Activated CD4-positive, alpha-beta memory T cell treated with anti-CD3 and anti-CD28 coated beads, Interleukin-2, amount 10 ng/mL, durations not matched to agents 7 days and 5 days (primary cell): ENCODE measurements at places on chromosomes 1 and 21.

GRCh38 chr1:115286431-115287205 lies 51.4 kb downstream of the NGF start:
- DNase-seq: no peak

DNA sequence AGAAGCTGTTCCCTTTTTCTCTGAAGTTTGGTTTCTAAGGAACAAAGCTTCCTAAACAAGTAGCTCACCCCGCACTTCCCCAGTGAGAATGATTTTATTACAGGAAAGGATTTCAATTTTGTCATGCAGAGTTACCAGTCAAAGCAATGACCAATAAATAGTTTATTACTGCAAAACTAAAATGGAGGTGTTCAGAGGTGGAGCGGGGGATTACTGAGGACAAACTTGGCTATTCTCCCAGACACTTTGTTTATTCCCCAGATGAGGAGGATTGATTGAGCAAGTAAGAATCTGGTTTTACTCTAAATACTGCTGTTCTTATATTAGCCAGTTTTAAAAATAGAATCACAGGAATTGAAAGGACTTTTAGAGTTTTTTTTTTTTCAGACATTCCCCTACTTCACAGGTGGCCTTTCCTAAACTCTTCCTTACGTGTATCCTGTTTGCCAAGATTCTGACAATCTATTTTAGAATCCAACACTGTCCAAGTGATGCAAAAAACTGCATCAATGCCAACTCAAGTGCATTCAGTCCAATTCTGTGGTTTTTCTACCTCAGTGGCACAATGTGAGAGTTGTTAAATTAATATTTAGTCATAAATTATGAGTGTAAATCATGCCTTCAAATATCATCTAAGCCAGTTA lies 136.1 kb downstream of the TNFSF18 start:
- DNase-seq: no peak

GRCh38 chr1:85179522-85179921 lies 21.3 kb downstream of the SYDE2 start:
- no peak for DNase-seq

DNA sequence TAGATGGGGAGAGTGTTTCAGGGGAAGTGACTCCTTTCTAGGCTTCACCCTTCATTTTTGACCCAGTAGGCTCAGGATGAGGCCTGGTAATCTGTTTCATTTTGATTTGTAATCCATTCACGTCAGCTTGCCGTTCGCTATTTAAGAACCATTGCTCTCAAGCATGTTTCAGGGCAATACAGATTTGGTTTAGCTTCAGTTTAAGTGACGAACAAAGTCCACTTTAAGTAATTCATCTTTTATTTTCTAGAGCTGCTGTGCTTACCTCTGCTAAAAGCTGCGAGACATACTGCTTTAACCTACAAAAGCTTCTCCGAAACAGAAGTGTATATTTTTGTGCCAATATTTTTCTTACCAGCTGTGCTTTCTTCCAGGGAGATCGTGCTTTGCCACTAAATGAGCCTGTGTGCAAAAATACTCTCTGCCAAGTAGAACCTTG lies 8.9 kb upstream of the FMO3 start:
- DNase-seq: no peak

- no peak for DNase-seq
Observed at GRCh38 chr1:6328091-6328490, 65.5 kb downstream of the ACOT7 start.

GRCh38 chr1:151583796-151584195 lies 28.1 kb upstream of the SNX27 start:
- DNase-seq: no peak

GRCh38 chr1:226763905-226764264 lies 24.8 kb upstream of the ITPKB start:
- DNase-seq: no peak

DNA sequence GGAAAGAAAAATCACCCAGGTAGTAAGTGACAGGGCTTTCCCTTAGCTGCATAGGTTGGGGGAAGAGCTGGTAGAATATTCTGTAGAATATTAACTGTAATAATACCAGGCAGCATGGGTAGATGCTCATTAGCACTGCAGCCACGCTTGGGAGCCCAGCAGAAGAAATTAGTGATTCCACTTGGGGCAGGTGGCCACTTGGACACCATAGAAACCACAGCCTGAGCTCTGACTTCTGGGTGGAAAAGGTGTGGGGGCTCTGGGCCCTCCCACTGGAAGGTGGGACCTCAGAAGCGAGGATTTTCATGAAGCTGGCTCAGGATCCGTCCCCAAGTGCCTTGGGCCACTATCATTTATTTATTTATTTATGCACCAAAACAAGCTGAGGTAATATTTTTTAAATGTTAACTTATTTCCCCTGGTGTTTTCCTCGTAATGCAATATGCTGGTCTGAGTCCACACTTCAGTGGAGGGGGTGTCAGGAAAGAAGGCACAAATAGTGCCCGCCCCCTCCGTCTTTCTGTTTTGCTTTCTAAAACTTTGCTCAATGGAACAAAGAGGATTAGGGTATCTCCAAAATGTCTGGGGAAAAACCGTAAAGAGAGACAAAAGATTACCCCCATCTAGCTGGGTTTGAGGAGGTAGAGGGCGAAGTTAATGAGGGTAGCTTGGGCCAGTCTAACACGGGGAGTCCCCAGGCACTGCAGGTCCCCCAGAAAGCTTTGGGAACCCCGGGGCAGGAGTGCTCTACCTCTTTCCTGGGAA lies 75.2 kb upstream of the GADD45A start:
- DNase-seq: no peak

GRCh38 chr1:185808631-185809030 lies 74.4 kb downstream of the HMCN1 start:
- DNase-seq: no peak

DNA sequence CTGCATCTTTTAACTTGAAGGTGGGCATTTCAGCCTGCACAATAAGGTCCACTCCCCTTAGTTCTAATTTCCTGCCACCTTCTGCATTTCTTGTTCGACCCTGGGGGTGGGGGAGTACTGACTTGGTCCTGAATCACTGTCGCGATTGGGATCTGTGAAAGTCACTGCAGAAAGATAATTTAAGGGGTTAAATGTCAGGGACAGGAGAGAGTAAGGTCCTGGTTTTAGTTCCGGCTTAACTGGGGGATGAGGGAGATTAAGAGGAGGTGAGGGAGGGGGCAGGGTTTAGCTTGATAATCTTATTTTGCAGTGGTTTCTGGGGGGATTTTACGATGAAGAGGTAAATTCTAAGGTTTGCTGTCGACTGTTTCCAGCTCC lies 128.1 kb downstream of the MRPS6 start:
- DNase-seq: no peak

DNA sequence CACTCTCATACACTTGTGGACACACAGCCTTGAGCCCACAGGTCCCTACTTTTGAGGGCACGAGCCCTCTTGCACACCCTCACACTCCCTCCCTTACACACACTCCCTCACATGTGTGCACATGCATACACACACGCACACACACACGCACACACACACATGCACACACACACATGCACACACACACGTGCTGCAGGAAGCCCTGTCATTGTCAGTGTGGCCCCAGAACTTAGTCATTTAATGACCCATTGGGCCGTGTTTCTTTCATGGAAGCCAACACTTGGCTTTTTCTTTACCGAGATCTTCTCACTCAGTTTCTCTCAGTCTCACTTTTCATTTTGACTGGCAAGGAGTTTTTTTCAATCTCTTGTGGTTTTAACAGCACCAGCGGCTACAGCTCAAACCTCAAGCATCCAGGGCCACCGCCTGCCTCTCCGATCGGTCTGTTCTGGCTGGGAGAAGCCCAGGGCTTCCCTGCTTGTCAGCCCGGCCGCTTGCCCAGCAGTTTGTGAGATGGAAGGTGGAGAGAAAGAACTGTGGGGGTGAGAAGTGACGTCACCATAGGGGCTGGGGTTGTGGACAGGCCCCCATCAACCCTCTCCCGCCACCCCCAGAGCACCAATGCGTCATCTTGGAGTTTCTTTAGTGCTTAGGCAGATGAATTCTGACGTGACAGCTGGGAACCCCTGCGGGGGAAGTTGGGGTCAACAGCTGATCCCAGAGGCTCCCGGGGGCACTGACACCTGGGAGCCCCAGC lies 15.8 kb upstream of the TNFRSF8 start:
- peak; percentile 80 for DNase-seq

DNA sequence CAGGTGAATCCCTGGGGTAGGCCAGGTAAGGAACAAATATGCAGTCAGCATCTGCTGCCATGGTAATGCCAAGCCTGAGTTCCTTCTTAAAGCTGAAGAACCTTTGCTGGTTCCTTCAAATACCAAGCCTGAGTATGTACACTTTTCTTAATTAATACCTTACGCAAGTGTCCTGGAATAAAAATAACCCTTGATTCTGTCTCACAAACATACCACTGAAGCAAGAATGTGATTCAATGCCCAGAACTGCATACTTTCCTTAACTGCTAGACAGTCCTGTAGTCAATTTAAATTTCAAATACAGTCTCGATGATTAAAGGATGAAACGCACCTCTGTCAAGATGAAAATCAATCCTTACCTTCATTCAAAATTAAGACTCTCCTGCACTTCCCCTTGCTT lies 634.0 kb upstream of the CHRM3 start:
- no peak for DNase-seq

- DNase-seq: no peak
Observed at GRCh38 chr1:28037946-28038345, 50.5 kb downstream of the EYA3 start.

DNA sequence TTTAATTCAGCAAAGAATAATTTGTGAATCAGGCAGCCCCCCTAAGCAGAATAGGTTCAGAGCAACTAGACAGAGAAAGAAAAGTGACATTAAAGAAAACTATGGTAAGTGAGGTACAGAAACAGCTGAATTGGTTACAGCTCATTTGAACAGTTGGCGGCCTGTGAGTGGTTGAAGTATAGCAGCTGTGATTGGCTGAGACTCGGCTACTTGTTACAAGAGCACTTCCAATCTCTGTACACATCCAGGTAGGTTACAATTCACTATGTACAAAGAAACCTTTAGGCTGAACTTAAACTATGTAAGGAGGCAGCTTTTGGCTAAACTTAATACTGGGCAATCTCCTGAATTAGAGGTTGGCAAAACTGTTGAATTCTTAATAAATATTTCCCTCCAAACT lies 171.1 kb upstream of the LHX8 start:
- DNase-seq: no peak

DNA sequence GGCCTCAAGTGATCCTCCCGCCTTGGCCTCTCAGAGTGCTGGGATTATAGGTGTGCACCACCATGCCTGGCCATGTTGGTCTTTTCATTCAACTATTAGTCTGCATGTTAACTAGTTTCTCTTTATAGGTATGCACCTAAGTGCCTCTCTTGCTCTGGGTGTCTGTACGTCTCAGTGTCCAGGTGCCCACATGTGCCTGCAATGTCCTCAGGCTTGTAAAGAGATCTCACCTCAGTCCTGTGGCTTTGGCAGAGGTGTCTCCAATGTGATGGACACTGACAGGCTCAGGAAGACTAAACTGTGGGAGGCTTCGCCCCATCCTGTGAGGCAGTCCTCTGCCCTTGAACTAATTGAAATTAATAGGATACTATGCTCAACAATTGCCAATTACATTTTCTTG lies 526.3 kb downstream of the PTPRU start:
- DNase-seq: no peak

GRCh38 chr21:42158846-42159245 lies 60.1 kb upstream of the ABCG1 start:
- no peak for DNase-seq
